ENCODE measurements at places on chromosomes 2 and 18.

GRCh38 chr18:74255131-74255616 is 36.6 kb downstream of the CYB5A start:
- DNase-seq: no peak

DNA sequence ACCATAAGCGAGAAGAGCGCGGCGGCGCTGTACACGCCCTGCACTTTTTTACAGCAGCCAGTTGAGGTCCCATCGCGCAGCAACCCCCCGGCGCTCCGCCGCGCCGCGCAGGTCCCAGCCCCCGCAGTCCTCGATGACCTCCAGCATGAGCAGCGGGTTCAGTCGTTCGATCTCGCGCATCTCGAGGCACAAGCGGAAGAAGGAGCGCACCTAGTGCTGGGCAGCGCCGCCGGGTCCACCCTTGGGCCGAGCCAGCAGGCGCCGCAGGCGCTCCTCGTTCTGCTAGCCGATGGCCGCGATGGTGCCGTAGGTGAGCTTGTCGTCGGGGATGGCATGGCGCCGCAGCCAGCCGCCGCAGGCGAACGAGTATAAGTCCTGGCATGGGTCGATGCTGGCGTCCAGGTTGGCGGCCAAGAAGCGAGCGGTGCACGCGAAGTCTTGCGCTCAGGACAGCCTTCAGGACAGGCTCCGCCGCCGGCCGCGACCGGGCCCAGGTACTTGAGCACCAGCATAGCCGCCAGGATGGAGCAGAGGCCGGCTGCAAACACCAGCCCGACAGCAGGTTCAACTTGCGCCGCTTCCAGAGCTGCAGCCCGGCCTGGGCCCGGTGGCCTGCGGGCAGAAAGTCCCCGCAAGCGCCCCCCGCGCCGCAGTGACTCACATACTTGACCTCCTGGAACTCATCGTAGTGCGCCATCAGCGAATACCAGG is 8.3 kb downstream of the ALPP start:
- DNase-seq: no peak

DNA sequence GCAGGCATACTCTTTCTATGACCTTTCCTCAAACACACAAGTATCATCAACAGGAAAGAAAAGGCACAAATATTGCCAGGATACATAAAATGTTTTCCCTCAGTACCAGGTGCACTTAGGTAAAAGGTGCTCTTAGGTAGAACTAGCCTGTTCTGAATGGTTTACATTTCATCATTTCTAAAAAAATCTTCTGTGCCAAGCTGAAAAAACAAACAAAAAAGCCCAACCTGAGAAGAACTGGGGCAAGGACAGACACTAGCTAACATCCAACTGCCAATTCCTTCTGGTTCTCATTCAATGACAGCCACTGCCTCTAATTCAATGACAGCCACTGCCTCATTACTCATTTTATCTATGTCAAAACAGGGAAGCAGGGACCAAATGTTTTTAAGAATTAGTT is 68.5 kb downstream of the SPIRE1 start:
- no peak for DNase-seq

DNA sequence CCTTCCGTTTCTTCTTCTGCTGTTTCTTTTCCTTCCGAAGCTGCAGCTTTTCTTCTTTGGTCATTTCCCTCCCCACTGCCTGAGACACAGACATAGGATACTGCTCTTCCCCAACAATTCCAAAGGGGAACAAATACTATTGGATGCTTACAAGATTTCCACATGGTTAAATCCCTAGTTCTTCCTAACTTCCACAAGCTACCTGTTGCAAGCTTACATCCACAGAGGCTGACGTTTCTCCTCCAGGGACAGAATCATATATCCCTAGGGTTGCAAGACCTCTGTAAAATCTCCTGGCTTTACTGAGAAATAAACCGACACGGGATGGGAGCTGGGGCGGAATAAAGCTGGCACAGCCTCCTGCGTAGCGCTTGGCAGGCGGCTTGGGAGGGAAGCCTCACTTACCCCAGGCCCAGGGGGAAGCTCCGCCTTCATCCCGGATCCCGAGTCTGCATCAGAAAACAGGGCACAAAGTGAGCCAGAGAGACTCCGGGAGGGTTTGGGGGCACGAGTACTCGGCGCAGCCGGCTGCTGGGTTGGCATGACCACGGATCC is 590 bp downstream of the EIF2B4 start:
- DNase-seq: no peak

DNA sequence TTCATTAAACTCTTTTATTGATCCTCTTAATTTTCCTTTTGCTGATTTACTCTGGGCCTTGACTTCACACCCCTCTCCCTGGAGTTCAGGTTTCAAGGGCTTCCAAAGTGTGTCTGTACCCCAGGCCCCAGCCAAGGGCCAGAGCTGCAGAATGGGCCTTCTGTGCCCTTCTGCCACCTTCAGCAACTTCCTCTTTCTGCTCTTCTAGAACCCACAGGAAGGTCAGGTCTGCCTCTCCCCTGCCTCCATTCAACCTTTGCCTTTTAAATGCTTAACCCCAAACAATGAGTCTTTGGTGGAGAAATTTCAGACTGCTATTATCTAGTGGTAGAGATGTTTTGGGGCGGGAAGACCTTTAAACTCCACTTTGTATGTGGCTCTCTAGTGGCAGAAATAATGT is 63.1 kb downstream of the TSN start:
- no peak for DNase-seq

- DNase-seq: no peak
Observed at GRCh38 chr2:54626131-54626530, 97.3 kb upstream of the EML6 start.

GRCh38 chr2:176067589-176068418 is 16.0 kb downstream of the EVX2 start:
- DNase-seq: no peak

DNA sequence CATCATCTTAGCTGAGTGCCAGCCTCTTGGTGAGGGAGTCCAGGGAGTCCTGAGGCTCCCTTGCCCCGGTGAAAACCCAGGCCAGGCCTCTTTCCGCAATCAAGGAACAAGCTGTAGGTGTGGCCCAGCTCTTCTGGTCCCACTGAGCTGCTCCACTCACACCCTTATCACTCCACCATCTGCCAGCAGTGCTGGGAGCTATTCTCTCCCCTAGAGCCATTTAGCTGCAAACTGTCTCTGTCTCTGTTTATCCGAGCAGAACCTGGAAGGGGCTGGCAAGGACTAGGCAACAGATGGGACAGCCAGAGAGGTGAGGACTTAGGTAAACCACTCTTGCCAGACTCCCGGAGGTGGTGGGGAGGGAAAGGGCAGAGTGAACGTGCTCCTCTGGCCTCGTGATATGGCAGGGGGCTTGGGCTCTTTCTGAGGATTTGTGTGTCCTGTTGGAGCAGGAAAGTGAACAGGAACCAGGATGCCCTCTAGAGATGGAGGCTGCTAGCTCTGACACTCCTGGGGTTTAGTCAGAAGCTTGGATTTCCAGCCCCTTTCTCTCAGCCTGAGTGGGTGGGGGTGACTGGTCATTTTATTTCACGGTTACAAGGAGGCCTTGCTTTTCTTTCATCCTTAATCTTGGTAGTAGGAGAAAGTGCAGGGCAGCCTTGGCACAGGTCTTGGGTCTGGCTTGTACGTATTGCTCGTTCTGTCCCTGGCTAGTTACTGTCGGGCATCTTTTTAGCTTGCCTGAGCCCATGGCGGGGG is 19.6 kb downstream of the B3GNT2 start:
- no peak for DNase-seq

- DNase-seq: no peak
Observed at GRCh38 chr2:132274000-132274399, 112.2 kb upstream of the ANKRD30BL start.

GRCh38 chr2:40165509-40165844 is 286.4 kb downstream of the SLC8A1 start:
- no peak for DNase-seq

GRCh38 chr2:128318776-128319464 is at the start of gene HS6ST1:
Gene HS6ST1 (minus strand): TSS chr2:128318868. CDS start chr2:128318563, 305 bp downstream.
- DNase-seq: peak; percentile 88

GRCh38 chr2:112765251-112765650 is 842 bp upstream of the CKAP2L start:
- DNase-seq: no peak

Data from nucleus accumbens (tissue), 56 donors.